H4 (cell line): ENCODE measurements at places on chromosomes 1 and 21.
A peak's percentile ranks its signal among the peaks of the same experiment; 100 is the strongest.

- no peak for DNase-seq
Measured at GRCh38 chr1:112638110-112638428, 18.4 kb downstream of the CAPZA1 start.

- peak; percentile 60 for DNase-seq
Measured at GRCh38 chr1:243939167-243939848, 89.3 kb upstream of the AKT3 start.

DNA sequence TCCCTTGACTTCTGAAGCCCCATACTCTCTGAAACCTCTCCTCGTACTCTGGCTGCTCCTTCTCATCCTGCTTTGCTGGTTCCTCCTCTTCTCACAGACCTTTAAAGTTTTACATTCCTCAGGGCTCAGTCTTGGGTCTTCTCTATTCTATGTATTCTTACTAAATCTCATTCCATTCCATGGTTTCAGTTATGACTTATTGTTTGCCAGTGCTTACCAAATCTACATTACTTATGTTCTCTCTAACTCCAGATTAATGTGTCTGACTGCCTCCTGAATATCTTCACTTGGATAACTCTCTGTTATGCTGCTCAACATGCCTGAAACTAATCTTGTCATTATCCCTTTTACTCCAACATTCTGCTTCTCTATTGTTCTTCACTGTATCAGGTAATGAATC is 5.4 kb upstream of the SLC35D1 start:
- DNase-seq: no peak

DNA sequence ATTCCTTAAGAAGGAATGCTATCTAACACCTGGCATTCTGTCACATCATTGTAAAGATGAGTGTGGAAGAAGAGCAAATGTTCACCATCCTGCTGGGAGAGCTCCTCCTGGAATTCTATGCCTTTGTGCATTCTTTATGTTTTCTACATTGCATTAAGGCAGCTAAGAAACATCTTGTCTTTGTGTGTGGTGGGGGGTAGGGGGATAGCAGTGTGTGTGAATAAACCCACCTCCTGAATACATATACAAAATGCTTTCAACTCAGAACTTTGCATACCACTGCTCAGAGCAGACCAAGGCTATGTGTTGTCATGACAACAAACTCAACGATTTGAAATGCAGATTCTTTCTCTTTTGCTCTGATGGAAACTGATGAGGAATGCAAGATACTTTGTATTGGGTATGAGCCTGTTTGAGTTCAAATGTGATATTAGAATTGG is 193.6 kb upstream of the KAZN start:
- DNase-seq: no peak
